ENCODE measurements at places on chromosomes 2 and 18.

GRCh38 chr2:231780123-231780908 lies 766 bp downstream of the PDE6D start:
- DNase-seq, result peak; percentile 35

DNA sequence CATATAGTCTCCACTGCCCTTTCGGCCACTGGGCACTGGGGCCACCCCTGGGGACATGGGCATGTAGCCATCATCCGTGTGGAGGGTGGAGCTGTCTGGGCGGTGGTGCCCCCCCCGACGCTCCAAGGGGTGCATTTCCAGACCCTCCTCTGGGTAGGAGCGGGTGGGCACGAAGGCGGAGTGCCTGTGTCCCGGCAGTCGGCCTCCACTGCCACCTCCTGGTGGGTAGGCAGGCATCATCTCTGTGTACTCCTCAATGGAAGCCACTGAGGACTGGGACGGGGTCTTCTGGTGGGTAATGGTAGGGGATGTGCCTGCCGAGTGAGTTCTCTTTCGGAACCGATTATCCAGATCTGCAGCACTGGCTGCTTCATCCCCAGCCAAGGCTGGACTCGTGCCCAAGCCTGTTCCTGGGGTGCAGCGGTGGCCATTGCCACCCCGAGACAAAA lies 2.8 kb downstream of the IRS1 start:
- peak; percentile 20 for DNase-seq

GRCh38 chr2:59733567-59733930 lies 819.9 kb downstream of the BCL11A start:
- DNase-seq, result no peak

GRCh38 chr2:152171718-152172117 lies 3.8 kb downstream of the STAM2 start:
- DNase-seq, result no peak

GRCh38 chr2:2182551-2183071 lies 148.5 kb downstream of the MYT1L start:
- no peak for DNase-seq

DNA sequence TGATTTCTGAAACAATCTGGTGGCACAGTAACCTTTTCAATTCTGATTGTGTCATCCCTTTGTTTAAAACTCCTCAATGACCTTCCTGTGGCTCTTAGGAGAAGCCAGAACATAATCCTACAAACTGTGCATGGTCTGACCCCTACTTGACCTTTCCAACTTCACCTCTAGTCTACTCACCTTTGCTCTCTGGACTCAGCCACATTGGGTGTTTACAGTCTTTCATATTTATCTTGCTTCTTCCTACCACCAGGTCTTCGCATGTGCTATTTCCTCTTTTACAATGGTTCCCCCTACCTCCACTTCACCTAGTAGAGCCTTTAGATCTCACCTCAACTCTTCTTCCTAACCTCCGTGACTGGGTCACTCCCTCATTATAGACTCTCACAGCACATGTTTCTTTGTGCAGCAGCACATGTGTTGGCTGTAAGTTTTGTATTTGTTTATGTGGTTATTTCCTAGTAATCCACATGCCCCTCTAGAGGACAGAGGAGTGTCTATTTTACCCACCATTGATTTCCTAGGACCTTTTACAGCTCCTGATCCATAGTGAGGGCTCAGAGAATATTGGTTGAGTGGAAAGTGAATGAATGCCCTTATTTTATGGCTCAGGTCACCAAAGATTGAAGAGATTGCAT lies 320.8 kb upstream of the MEIS1 start:
- no peak for DNase-seq

DNA sequence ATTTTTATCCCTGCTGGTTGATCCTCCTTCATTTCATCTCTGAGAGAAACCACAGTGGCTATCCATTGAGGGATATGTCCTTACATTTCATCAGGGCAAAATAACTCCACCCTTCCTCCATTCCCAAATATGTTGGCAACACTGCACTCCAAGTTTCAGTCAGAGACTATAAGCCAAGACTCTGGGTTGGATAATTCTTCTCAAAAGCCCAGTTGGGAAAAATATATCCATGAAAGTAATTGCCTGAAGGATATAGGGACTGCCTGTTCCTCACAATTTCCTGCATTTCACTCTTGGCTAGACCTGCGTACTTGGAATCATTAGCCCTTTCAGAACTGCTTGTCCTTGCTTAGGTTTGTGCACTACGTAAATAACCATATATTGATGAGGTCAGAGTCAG lies 27.9 kb upstream of the EPB41L3 start:
- DNase-seq, result no peak

DNA sequence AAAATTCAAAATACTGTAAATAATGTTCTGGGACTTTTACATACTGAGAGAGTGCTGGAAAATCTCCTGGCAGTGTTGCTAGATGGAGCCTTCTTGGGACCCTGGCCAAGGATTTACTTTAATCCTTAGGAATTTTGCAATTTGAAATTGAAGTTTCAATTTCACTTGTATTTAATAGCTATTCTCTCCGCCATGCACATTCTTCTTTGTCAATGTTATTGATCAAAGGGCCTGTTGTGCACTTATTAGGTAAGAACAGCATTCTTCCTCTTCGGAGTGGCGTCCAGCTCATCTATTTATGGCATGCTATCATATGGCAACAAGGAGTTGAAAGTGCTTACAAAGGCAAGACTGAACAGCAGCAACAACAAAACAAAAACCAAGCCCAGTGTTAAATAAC lies 40.1 kb upstream of the SOS1 start:
- no peak for DNase-seq

DNA sequence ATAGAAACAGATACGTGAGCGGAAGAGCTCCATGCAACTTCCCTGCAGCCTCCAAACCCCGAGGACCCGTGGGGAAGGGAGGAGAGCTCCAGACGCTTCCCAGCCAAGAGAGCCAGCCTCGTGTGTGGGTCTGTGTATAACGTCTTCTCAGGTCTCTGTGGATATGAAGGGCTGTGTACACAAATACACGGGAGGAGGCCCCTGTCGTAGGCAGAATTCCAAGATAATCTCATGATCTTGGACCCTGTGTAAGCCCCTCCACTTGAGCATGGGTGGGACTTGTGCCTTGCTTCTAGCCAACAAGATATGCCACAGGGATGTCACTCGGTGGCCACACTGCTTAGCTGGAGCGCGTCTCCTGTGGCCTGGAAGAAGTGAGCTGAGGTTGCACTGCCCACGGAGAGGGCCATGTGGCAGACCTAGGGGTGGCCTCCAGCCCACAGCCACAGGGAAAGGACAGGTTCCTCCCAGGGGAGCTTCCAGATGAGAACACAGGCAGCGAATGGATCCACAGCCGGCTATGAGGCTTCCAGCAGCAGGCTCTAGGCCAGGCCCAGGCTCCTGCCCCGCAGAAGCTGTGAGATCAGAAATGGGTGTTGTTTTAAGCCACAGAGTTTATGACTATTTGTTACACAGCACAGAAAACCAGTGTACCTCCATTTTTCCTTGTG lies 15.6 kb upstream of the KLF11 start:
- DNase-seq, result no peak

- no peak for DNase-seq
Observed at GRCh38 chr2:169526451-169526850, 16.9 kb downstream of the KLHL41 start.

DNA sequence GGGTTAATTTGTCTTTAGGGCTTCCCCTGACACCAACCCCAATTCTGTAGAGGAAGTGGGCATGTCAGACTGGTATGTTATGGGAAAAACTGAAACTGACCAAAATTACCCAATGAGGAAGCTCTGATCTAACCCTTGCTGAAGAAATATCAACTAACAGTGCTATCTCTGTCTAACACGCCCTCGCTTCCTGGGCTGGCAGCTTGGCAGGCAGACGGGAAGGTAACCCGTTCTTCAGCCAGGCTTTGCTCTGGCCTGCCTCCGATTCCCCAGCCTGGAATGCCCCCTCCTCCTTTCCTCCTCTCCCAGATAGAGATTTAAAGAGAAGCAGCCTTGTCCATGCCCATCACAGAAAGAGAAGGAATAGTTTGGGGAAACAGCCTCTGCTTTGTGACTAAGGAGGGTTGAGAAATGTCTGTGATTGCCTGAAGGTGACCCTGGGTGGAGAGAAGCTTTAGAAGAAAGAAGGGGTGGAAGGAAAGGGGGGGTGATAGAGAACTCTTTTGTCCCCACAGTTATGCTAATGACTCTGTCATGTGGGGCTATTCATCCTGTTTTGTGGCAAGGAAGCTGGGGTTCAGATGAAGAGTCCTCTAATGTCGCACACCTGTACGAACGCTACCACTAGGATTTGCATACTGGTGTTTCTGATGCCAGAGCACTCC lies 15.4 kb downstream of the HK2 start:
- no peak for DNase-seq

DNA sequence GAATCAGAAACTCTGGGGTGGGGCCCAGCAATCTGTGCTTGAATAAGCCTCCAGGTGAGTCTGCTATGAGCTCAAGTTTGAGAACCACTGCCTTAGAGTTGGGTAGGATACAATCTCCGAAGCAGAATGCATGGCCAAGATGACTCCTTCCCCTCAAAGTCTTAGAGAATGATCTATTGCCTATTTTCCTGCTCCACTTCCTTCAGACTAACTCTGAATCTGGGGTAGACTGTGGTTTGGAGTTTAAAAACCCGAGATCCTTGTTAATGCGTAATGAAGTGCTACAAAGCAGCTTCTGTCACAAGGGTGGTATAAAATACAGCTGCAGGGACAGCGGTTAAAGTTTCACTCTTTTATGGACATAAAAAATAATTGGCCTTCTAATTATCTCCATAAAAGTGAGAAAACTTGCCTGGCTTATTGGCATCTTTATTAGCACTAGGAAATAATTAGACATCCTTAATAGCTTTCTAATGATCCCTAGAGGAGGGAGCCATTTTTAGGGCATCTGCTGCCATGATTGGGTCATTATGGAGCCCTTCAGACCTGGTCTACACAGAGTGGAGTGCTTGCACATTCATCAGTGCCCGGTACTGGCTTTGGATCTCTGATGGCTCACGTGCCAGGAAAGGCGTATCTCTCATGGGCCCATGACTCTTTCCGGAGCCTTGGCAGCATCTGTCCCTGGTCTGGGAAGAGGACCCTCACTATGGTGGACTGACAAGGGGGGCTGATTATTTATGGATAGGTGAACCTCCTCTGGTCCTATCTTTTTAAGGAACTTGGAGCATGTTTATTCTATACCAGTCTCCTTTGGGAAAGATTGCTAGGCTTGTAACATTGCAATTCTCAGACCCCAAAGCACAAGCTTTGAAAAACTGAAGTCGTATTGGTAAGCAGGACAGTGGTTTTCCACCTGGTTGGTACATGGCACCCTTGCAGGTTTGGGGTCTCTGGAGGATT lies 28.2 kb downstream of the SIX2 start:
- DNase-seq, result no peak

DNA sequence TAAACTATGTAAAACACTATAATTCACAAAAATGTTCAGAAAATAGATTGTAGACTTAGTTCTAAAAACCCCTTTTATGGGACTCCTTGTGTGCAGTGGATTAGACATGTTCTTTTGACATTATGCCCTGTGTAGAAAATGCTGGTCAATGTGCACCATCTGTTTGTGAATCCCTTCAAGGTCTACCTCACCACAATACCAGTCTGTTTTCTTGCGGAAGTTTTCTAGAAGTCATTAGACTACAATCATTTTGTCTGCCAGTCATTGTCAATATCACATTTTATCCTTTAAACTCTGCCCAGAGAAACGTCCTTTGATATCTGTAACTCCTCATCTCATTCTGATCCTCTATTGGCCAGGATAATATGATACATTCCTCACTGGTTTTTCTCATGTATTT lies 7.8 kb downstream of the ITGA4 start:
- no peak for DNase-seq

DNA sequence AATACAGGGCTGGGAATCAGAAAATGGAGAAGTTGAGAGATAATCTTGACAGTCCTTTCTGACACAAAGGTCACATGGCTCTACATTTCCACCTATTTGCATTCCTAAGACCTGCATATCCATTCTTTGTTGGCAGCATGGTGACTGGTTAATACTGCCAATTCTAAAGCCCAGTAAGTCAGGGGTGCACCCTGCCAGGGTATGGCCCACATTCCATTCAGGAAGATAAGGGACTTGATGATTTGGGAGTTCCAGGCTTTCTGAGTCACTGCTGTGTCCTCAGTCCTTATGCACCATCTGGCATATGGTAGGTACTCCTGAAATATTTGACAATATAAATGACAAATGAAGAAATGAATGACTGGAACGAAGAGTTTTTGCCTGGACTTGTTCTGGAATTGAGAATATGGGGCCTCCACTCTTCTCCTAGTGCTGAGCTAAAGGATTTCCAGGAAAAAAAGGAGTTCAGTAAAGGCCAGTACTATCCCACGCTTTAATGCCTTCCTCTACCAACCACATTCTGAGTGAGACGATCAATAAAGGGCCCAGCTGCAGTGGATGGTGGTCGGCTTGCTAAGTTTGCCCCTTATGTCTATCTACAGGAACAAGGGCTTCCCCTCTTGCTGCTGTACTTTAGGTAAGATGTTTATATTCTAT lies 31.7 kb upstream of the EIF2AK3 start:
- DNase-seq, result no peak

GRCh38 chr18:8658858-8659485 lies 46.4 kb upstream of the MTCL1 start:
- DNase-seq, result no peak

DNA sequence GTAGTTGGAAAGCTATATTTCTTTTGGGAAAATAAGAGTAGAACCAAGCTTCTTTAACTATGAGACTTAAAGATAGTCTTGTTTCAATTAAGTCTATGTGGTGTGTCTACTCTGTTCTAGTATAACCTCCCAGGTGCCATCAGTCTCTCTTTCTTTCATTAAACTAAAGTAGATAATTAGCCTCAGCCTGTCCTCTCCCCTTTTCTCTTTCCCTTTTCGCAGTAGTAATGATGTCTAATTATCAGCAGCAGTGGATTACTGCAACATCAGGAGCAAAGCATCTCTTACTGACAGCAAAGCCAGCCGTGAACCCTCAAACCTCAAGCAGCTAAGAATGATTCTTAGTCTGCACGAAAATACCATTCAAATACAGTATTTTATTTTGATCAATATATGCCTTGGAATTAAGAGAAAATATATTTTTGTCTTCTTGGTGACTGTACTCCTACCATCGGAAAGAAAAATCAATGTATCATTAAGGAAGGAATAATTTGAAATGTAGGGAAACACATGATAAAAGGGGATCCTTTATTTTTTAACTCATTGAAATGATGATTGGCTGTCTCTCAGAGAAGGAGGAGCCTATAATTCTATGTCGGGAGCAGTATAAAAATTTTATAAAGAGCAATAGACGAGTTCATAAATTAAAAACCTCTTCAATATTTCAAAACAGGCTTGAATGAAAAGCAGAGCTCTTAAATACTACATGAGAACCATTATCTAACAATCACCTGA lies 4.5 kb downstream of the NOL4 start:
- DNase-seq, result no peak

DNA sequence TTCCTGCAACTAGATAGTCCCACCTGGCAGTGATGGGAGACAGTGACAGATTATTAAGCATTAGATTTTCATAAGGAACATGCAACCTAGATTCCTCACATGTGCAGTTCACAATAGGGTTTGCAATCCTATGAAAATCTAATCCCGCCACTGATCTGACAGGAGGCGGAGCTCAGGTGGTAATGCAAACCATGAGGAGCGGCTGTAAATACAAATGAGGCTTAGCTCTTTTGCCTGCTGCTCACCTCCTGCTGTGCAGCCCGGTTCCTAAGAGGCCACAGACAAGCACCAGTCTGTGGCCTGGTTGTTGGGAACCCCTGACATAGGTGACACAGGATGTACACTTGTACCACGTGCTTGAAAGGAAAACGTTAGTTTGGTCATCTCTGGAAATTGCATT lies 41.6 kb downstream of the CDH19 start:
- DNase-seq, result no peak

- no peak for DNase-seq
Observed at GRCh38 chr18:28777756-28778155, 600.8 kb upstream of the CDH2 start.
